Activated B cell treated with CpG ODN at 0.5 μM for 24 hours (primary cell): ENCODE measurements at places on chromosomes 1 and 21.

- H3K36me3 ChIP-seq, result no peaks in the 10 kb centered on the region
- H3K27me3 ChIP-seq, result peaks cover 9% of the 10 kb centered on the region
- H3K4me1 ChIP-seq, result no peaks in the 10 kb centered on the region
- DNase-seq, result no peak
These were observed 31.2 kb upstream of the CA6 start for GRCh38 chr1:8914466-8914865.

DNA sequence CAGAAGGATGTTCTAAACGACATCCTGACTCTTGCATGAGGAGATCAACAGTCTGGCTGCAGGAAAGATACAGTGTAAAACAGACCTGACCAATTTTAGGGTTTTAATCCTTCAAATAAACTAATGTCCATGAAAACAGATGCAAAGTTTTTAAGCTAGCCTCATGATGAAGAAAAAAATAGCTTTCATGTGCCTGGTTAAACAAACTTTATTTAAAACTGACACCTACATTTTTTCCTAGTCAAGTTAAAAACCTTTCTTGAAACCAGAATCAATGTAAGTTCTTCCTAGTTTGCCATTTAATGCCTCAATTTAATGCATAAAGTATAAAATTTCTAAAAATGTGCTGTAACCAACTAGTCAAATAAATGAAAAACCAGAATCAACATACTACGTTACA lies 2.9 kb downstream of the WDR26 start:
- no peak for DNase-seq
- no peak overlapping the region for H3K4me3 ChIP-seq
- H3K36me3 ChIP-seq, result peaks cover 42% of the 10 kb centered on the region
- peak overlapping the region; percentile 22 for H3K27ac ChIP-seq
- no peaks in the 10 kb centered on the region for H3K27me3 ChIP-seq
- H3K4me1 ChIP-seq, result peaks cover 51% of the 10 kb centered on the region

DNA sequence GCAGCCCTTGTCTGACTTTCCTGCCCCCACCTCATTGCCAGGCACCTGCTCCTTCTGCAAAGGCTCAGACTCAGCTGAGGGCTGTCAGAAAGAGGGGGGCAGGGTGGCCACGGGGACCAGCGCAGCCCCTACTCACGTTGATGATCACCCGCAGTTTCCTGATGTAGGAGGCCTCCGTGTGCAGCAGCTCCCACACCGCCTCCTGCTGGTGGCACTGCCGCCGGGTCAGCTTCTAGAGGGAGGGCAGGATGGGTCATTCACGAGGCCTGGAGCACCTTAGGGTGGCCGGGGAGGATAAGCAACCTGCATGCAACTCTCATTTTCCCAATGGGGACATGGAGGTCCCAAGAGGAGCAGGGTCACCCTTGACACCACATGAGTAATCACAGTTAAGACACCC lies 6.4 kb upstream of the TNFRSF25 start:
- H3K27ac ChIP-seq, result no peak overlapping the region
- DNase-seq, result no peak
- H3K4me1 ChIP-seq, result no peaks in the 10 kb centered on the region
- H3K4me3 ChIP-seq, result no peak overlapping the region
- peaks cover 4% of the 10 kb centered on the region for H3K27me3 ChIP-seq

- H3K4me1 ChIP-seq, result peaks cover 21% of the 10 kb centered on the region
- H3K27ac ChIP-seq, result no peak overlapping the region
- no peaks in the 10 kb centered on the region for H3K36me3 ChIP-seq
- H3K27me3 ChIP-seq, result no peaks in the 10 kb centered on the region
These were observed 34.5 kb upstream of the LBR start for GRCh38 chr1:225462429-225462713.

GRCh38 chr1:39268112-39268581 lies 63.7 kb downstream of the MACF1 start:
- H3K4me1 ChIP-seq, result peaks cover 65% of the 10 kb centered on the region
- no peaks in the 10 kb centered on the region for H3K27me3 ChIP-seq
- H3K4me3 ChIP-seq, result peak overlapping the region; percentile 82
- peak overlapping the region; percentile 84 for H3K27ac ChIP-seq
- H3K36me3 ChIP-seq, result peaks cover 4% of the 10 kb centered on the region

- no peaks in the 10 kb centered on the region for H3K27me3 ChIP-seq
- no peaks in the 10 kb centered on the region for H3K4me1 ChIP-seq
- no peak overlapping the region for H3K4me3 ChIP-seq
- peaks cover 93% of the 10 kb centered on the region for H3K36me3 ChIP-seq
- no peak overlapping the region for H3K27ac ChIP-seq
These were observed 20.5 kb downstream of the TEX38 start for GRCh38 chr1:46691997-46692790.

DNA sequence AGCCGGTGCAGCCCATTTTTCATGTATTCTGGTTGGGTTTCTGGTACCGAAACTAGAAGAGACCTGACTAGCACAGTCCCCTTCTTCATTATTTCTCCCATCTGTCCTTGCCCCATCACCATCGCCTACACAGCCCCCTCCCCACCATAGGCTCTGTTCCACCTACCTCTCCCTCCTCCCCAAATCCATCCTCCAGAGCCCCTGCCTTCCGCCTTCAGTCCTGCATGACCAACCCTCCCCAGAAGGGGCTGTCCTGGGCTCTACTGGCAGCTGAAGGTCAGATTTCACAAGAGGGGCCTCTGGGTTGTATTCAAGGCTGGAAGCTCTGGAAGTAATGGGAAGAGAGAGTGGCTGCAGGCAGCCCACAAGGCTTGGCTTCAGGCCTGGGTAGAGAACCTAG lies 55.2 kb downstream of the SDC3 start:
- peaks cover 2% of the 10 kb centered on the region for H3K4me1 ChIP-seq
- peaks cover 34% of the 10 kb centered on the region for H3K27me3 ChIP-seq
- H3K27ac ChIP-seq, result no peak overlapping the region
- H3K4me3 ChIP-seq, result no peak overlapping the region
- H3K36me3 ChIP-seq, result no peaks in the 10 kb centered on the region

DNA sequence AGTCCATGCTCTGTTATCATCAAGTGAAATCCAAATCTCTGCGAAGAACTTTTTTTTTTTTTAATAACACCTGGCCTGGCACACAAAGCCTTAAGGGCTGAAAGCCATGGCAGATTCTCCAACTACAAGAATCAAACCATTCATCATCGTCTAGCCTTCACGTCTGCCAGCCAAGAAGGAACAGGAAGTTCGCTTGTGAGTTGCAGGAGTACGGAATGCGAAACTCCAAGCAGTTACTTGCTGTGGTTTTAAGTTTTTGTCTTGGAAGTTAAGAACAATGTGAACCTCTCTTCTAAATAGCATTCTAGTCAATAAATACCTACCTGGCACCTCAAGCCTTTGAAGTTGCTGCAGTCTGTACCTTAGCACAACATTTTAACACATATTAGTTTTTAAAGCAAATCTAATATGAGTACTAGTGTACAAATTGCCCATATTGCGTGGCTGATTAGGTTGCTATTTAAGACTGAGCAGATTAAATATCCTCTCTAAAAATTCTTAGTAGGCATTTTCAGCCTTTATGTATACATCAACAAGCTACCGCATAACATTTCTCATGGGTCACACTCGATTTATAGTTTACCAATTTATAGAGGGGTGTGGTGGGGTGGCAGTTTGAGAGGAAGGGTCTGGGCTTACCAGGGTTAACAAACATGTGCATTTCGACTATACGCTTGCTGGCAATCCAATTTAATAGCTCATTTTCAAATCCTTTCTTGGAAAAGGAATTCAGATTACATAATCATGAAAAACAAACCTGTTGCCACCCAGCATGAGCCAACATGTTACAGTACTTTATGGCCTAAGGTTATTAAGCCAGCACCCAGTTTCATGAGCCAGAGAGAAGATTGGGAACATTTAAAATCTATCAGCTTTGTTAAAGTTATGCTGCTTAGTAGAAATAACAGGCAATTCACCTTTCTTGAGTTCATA lies 22.2 kb upstream of the PTPN14 start:
- no peak overlapping the region for H3K27ac ChIP-seq
- H3K36me3 ChIP-seq, result peaks cover 6% of the 10 kb centered on the region
- no peak for DNase-seq
- no peaks in the 10 kb centered on the region for H3K4me1 ChIP-seq
- no peak overlapping the region for H3K4me3 ChIP-seq
- peaks cover 6% of the 10 kb centered on the region for H3K27me3 ChIP-seq

DNA sequence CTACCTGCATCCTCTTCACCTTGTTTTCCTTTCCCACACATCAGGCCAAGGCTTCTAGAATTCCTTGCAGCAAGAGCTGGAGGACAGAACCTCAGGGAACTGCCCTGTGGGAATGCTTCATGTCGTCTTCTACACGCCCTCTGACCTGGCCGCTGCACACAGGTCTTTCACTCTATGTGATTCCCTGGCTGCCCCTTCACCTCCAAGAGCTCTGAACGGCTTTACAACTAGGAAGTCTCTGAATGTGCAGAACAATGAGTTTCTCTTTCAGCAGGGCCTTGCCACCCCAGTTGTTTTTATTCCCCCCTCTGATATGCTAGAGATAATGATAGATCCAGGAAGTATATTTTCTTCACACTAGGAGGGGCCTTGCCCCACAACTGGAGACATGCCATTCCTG lies 142.6 kb downstream of the CLIC6 start:
- no peak overlapping the region for H3K27ac ChIP-seq
- no peak overlapping the region for H3K4me3 ChIP-seq
- peaks cover 66% of the 10 kb centered on the region for H3K36me3 ChIP-seq
- peaks cover 30% of the 10 kb centered on the region for H3K4me1 ChIP-seq
- DNase-seq, result no peak

DNA sequence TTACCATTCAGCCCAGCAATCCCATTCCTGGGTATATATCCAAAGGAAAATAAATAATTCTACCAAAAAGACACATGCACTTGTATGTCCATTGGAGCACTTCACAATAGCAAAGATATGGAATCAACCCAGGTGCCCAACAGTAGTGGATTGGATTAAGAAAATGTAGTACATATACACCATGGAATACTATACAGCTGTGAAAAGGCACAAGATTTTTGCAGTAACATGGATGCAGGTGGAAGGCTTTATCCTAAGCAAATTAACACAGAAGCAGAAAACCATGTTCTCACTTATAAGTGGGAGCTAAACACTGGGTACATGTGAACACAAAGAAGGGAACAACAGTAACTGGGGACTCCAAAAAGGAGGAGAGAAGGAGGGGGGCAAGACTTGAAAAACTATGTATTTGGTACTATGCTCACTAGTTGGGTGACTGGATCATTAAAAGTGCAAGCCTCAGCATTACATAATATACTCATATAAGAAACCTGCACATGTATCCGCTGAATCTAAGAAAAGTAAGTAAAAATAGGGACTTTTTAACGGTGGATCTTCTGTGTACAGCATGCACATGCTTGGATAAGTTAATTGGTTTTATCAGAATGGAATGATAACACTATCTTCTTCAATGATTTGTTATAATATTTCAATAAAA lies 3.9 kb upstream of the SHCBP1L start:
- no peak overlapping the region for H3K4me3 ChIP-seq
- DNase-seq, result no peak
- no peak overlapping the region for H3K27ac ChIP-seq
- no peaks in the 10 kb centered on the region for H3K36me3 ChIP-seq

GRCh38 chr1:109118089-109118488 lies 4.2 kb downstream of the ELAPOR1 start:
- no peak overlapping the region for H3K4me3 ChIP-seq
- H3K4me1 ChIP-seq, result peaks cover 13% of the 10 kb centered on the region
- no peaks in the 10 kb centered on the region for H3K36me3 ChIP-seq
